Right ventricle myocardium superior (tissue), 1 donor: ENCODE measurements at places on chromosomes 12 and 14. TPM values are rescaled to one million over a fixed set of nuclear protein-coding genes. Genes with fewer than 3 reads are reported as not detected.

Gene TRIM9
- total RNA-seq: 0.40 TPM

Gene SOX5
- 2.2 TPM for total RNA-seq

Gene FLRT2
- total RNA-seq: 3.0 TPM

Gene AQP2
- not detected for total RNA-seq

Gene HOXC5
- total RNA-seq: not detected

Gene OR11H7
- total RNA-seq: not detected

Gene HOXC9
- not detected for total RNA-seq

Gene PABPN1
- total RNA-seq: 67.7 TPM

Gene ARID2
- total RNA-seq: 14.3 TPM

Gene TEX52
- not detected for total RNA-seq

Gene RTL1
- not detected for total RNA-seq

DNA sequence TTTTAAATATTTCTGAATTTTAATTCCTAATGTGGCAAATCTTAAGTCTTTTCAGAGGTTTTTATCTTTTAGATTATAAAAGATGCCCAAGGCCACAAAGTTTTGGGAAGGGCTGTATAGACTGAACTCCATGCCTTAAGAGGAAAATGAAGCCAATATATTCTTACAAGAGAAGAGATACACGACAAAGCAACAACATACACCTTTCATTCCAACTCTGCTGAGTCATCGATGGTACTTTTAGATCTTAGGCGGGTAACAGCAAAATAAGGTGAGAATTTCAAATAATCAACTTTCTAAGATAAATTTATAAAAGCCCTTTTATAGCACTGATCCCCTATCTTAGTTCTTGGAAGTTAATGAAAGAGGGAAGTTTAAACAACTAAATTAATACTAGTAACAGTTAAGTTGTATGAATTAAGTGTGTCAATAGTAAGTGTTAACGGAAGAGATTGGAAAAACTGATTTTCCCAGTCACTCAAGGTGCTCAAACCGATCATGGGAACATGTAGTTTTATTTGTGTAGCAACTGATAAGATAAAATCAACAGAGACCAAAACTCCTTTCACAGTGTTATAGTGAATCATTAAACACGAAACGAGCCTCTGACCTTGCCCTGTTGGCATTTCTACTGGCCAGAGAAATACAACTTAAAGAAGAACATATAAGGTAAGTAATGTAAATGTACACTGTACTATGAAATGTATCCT lies 18.8 kb upstream of the PIK3C2G start:
- DNase-seq: no peak

- DNase-seq: no peak
Measured at GRCh38 chr12:110907583-110907982, 12.8 kb downstream of the MYL2 start.

DNA sequence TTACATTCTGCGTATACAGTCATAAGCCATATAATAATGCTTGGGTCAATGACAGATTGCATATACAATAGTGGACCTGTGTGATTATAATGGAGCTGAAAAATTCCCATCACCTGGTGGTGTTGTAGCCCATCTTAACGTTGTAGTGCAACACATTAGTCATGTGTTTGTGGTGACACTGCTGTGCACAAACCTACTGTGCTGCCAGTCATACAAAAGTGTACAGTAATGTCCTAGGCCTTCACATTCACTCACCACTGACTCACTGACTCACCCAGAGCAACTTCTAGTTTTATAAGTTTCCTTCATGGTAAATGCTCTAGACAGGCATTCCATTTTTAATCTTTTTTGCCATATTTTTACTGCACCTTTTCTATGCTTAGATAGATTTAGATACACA lies 194.8 kb upstream of the SEL1L start:
- no peak for DNase-seq

DNA sequence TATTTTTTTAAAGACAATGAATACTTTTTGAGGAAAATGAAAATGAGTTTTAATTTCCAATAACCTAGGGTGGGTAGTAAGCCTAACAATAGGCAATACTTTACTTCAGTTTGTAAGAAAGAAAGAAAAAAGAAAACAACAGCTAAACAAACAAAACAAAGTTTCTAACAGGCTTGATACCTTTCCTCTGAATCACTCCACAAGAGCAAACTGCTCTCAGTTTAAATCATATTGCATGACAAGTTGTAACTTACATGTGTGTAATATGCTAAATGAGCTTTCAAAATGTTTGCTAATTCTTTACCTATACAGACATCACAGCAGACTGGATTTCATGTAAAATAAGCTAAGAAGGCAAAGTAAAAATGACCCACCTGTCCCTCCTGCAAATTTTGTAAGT lies 6.7 kb upstream of the LMO3 start:
- no peak for DNase-seq

GRCh38 chr14:24597403-24597802 lies 12.1 kb downstream of the GZMH start:
- no peak for DNase-seq

- DNase-seq: no peak
Measured at GRCh38 chr14:26621807-26622560, 24.2 kb upstream of the NOVA1 start.

DNA sequence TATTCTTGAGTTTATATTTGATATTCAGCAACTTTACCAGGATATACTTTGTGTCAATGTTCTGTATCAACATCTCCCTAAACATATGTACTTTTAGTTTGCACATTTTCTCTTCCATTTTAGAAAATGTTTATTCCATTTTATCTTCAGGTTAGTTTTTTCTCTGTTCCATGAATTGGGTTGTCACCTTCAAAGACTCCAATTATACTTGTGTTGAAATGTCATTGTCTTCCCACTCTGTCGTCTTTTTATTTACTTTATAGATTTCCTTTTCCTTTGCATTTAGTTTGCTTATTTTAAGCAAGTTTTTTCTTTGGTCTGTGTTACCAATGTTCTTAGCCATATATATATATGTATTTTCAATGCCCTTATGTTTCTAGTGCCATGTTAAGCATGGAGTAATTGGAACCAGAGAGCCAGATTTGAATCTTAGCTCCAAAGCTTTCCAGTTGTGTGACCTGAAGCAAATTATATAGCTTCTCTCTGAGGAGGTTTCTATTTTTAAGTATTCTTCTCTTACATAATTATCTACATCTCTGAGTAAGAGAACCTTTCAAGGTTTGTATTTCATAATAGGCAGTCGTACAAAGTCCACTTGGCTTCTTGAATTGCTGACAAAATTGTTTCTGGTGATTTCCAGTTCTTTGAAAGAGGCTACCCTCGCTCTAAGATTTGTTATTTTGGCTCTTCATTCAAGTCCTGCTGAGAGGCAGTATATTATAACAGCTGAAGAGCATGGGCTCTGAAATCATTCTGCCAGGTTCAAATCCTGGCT lies 85.8 kb upstream of the DYRK2 start:
- DNase-seq: no peak

DNA sequence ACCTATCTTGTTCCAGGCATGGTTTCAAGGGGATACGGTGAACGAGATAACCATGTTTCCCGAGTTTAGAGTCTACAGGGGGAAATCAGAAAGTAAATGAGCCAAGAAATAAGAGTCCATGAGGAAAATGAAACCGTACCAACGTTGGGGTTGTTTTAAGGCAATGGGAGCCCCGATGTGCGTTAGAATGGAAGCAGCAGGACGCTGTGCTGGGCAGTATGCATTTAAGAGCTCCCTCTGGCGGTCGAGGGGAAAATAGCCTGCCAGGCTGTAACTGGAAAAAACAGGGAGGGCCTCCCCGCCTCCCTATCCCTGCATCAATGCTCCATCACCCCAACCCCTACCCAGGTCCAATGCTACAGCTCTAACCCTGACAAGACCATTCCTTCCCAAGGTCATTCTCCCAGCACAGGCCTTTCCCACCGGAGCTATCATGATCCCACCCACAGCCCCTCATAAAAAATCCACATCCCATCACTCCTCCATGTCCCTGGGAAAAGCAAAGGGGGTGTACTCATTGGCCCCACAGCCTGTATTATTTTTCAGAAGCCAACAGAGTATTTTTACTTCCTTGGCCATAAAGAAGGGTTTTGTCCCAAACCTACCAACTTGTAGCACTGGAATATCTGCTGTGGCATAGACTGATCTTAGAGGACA lies 226.3 kb upstream of the NOS1 start:
- DNase-seq: peak; percentile 62
